ENCODE measurements at places on chromosomes 11 and 22. TPM values are rescaled to one million over a fixed set of nuclear protein-coding genes. Genes with fewer than 3 reads are reported as not detected.
A peak's percentile ranks its signal among the peaks of the same experiment; 100 is the strongest.

DNA sequence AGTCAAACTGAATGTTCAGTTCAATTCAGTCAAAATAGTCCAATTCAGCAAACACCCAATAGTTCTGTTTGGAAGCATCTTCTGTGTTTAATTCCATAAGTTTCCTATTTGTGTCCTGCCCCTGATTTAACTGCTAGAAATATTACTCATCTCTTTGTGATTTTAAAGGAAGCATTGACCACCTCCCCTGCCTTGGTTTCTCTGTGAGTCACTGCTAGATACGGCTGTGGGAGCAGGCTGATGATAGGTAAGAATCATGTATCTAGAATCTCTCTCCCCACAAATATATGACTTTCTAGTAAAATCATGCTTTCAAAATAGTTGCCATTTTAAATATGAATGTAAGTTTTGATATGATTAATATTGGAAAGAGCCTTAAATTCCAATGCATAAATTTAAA, 888.5 kb downstream of the NTM start:
- DNase-seq, result no peak

PRRG4 gene
- total RNA-seq, result 0.40 TPM

DNA sequence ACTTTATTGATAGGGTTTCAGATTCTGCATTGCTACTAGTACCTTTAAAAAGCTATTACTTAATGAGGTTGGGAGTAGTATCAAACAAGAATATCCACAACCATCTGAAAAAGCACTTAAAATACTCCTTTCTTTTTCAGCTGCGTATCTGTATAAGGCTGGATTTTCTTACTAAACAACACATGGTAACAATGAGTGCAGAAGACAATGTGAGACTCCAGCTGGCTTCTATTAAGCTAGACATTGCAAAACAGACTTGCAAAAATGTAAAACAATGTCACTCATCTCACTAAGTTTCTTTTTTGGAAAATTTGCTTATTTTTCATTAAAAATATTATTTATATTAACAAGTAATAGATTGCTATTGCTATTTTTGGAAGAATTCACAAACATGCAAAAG, 132.6 kb downstream of the WNT11 start:
- no peak for DNase-seq

PTH gene
- not detected for total RNA-seq

CAT gene
- total RNA-seq, result 47.6 TPM

DNA sequence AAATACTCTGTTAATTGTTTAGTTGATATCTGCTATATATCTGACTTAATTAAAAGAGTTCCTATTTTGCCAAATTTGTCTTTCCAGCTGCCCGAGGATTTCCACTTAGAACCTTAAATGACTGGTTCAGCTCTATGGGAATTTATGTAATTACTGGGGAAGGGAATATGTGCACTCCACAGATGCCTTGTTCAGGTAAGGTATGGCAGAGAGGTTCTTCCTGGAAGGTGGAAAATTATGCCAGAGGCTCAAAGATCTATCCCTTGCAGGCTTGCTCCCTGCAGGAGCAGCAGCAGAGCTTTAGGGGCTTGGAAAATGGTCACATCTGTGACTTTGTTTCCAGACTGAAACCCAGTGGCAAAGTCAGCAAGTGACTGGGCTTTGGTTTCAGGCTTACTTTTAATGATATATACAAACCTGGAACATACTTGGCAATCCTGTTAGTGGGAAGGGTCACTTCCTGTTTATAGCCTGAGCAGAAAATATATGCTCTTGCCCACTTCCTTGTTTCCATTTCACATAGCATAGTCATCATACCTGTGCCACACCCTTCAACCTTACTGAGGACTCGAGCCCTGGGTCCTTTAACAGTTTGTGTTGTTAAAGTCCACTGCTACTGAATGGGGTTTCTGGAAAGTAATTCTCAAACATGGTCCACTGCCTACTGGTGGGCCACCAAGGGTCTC, 23.7 kb downstream of the WBP2NL start:
- DNase-seq, result no peak

- DNase-seq, result no peak
Observed at GRCh38 chr22:38177926-38178604, 3.6 kb downstream of the PLA2G6 start.

- peak; percentile 26 for DNase-seq
Observed at GRCh38 chr11:2766166-2766565, 66.4 kb upstream of the KCNQ1OT1 start.

Measured in cardiac septum (tissue), 1 donor.